ENCODE measurements at places on chromosomes 5 and 9. TPM values are rescaled to one million over a fixed set of nuclear protein-coding genes. Genes with fewer than 3 reads are reported as not detected.

The SCGB3A2 gene
- not detected for total RNA-seq

The CD14 gene
- 0.39 TPM for total RNA-seq

The TMEM171 gene
- total RNA-seq, result not detected

The LEAP2 gene
- 1.7 TPM for total RNA-seq

The DNAI1 gene
- 0.19 TPM for total RNA-seq

DNA sequence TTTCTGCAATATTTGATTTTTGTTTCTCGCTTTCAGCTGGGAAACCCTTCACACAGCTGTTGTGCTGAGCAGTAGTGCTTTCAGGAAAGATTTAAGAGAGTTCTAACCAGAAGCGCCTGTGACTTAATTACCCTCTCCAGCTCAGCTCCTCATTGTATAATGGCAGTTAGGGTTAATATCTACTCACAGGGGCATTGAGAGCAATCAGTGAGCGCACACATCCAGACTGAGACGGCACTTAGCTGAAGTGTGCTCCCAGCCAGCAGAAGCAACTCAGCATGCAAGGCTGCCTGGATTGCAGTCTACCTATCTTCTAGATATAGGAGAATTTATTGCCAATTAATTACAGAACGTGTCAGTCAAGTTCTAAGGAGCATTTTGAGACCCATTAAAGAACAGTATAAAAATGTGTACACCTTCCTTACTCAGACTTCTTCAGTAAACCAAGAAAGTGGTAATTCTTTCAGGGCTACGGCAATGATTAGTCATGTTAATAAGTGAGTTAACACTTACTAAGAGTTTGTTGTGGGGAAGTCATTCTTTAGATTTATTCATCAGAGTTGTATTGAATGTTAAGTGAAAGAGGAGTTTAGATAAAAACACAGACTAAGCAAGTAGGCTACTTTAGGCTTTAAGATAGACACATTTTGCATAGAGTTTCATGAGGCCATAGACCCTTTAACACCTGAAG lies 111.7 kb upstream of the PCAT7 start:
- no peak for DNase-seq

DNA sequence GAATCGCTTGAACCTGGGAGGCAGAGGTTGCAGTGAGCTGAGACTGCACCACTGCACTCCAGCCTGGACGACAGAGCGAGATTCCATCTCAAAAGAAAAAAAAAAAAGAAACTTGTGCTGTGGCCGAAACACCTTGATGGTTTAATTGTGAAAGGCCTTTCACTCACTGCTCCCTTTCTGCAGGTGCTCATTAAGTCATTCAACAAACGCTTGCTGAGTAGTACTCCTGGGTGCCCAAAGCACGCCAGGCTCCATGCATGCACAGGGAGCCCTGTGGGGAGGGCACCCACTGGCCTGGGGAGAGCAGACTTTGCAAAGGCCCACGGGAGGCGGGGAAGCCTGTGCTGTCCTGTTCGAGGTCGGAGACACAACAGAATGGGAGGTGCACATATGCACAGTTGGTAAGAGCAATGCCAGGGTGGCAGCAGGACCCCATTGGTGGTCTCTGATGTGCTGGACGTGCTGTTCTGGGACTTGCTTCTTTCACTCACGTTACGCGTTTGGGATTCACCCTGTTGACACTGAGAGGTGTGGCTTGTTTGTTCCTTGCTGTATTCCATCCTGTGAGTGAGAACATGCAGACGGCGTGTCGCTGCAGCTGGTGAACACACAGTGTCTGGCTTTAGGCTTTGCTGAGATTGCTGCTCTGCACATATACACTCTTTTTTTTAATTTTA lies 3.0 kb upstream of the ENTPD2 start:
- no peak for DNase-seq

GRCh38 chr9:19782005-19782404 lies 6.8 kb downstream of the SLC24A2 start:
- DNase-seq, result no peak

DNA sequence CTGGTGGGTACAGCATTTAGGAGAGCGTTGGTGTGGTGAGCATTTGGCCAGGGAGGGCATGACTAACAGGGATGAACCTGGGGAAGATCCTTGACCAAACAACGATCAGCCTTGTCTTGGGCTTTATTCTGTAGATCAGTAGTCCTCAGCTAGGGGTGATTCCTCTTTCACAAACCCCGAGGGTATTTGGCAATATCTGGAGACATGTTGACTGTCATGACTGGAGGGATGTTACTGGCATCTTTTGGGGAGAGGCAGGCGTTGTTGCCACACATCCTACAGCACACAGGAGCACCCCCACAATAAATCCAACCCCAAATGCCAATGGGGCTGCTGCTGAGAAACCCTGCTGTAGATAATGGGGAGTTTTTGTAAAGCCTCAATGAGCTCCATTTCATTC lies 43.9 kb downstream of the OSTF1 start:
- no peak for DNase-seq

DNA sequence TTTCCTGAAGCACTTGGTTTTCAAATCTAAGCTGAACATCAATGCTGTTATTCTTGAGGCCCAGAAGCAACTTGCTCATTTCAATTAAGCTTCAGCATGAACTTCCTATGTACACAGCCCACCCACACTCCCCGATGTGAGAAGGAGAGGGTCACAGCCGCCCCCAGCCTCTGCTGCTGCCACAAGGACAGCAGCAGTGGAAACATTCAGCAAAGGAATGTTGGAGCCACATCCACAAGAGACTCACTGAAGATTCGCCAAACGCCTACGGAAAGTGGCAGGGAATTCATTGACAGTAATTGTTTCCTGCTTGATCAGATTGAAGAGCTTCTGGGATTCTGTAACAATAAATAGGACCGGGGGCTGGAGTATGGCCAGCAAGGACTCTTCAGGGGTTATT lies 2.9 kb downstream of the TGFBI start:
- no peak for DNase-seq

DNA sequence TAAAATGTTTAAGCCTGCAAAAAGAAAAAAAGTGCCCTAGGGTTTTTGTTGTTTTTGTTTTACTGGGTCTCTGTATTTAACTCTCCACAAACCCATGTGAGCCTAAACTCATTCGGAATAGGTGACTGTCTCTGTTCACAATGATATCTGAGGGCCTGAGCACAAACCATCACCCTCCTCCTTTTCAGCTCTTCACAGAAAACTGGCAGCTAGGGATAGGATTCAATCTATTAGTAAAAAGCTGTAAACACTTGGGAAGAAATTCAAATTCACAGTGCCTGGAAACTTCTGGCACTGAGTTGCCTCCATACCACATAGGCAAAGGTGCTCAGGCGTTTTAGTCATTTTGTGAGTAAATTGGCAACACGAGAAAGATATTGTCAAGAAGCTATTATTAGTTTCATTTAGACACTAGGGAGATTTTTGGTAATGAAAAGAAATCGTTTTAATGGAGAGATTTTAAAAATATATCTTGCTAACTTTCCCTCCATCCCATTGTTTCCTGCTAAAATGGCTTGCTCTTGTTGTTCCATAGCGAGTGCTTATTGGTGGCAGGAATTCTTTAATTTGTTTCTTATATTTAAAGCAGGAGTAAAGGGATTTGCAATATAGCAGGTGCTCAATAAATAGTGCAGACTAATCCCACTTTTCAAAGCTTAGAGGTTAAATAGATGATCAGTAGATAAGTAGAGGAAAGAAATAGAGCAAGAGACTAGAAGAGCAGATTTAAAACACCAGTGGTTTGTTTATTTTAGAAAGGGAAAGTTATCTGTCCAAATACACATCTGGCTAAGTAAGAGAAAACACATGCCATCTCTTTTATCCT lies 9.7 kb downstream of the FOXD1 start:
- DNase-seq, result no peak

DNA sequence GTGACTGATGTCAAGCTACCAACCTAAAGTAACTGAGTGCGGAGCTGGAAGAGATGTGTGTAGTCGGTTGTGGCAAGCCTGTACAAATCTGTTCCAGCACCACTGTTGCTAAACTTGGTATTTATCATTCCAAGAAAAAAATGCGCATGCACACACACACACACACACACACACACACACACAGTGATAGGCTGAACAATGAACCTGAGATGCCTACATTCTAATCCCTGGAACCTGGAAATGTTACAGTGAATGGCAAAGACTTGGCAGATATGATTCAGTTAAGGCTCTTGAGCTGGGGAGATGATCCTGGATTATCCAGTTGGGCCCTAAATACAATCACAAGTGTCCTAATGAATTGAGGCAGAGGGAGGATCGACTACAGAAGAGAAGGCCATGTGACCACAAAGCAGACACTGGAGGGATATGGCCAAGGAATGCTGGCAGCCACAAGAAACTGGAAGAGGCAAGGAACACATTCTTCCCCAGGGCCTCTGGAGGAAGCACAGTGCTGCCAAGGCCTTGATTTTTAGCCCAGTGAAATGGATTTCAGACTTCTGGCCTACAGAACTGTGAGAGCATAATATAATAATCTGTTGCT lies 49.7 kb upstream of the LHFPL2 start:
- DNase-seq, result no peak

DNA sequence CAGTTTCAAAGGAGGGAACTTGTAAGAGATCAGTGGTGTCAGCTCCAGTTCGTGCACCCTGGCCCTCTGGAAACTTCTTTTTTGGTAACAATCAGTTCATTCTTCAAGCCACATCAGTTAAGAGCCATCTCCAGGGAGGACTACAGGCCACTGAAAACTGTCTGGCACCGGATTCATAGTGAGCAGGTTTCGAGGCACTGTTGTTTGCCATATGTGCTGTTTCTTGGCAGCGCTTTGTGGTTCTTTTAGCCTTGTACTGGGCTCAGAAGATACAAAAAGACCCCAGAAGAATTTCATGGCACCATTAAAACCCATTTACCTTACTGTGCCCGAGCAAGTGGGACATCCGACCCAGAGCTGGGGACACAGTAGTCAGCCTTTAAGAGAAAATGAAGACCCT lies 68.5 kb downstream of the OTULIN start:
- DNase-seq, result no peak

DNA sequence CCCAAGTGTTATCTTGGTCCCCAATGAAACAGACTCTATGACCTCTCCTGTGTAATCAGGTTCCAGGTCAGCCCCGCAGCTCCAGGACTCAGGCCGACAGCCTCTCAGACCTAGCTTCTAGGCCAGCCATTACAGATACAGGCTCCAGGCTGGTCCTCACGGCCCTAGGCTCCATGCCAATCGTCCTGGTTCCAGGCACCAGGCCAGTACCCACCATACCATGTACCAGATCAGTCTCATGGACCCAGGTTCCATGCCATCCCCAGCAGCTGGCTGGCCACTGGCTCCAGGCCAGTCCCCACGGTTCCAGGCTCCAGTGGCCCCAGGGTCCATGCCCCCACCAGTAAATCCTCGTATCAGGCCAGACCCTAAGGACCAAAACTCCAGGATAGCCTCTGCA lies 1326.6 kb upstream of the C9orf72 start:
- DNase-seq, result no peak

- DNase-seq, result peak; percentile 38
These were observed 9.9 kb downstream of the LEAP2 start for GRCh38 chr5:132883261-132883834.

Measured in activated CD4-positive, alpha-beta memory T cell treated with anti-CD3 and anti-CD28 coated beads for 36 hours (primary cell).